ENCODE measurements at places on chromosomes 4 and X. TPM values are rescaled to one million over a fixed set of nuclear protein-coding genes. Genes with fewer than 3 reads are reported as not detected.
A peak's percentile ranks its signal among the peaks of the same experiment; 100 is the strongest.

- H3K27ac ChIP-seq = peak overlapping the region; percentile 17
- H3K4me3 ChIP-seq = no peak overlapping the region
- H3K4me1 ChIP-seq = peaks cover 14% of the 10 kb centered on the region
- H3K36me3 ChIP-seq = no peaks in the 10 kb centered on the region
- no peak for DNase-seq
These were observed 120.2 kb upstream of the PJA1 start for GRCh38 chrX:69285401-69285877.

GRCh38 chr4:108372681-108373080 lies 203.9 kb upstream of the LEF1 start:
- DNase-seq = no peak
- H3K4me1 ChIP-seq = no peaks in the 10 kb centered on the region
- H3K36me3 ChIP-seq = no peaks in the 10 kb centered on the region
- H3K27ac ChIP-seq = no peak overlapping the region
- no peaks in the 10 kb centered on the region for H3K27me3 ChIP-seq
- H3K4me3 ChIP-seq = no peak overlapping the region

Gene ZBTB49
- 21.7 TPM for total RNA-seq

Gene RIPPLY1
- not detected for total RNA-seq

Gene HSD17B13
- total RNA-seq = 1.7 TPM

Gene CT45A10
- not detected for total RNA-seq

DNA sequence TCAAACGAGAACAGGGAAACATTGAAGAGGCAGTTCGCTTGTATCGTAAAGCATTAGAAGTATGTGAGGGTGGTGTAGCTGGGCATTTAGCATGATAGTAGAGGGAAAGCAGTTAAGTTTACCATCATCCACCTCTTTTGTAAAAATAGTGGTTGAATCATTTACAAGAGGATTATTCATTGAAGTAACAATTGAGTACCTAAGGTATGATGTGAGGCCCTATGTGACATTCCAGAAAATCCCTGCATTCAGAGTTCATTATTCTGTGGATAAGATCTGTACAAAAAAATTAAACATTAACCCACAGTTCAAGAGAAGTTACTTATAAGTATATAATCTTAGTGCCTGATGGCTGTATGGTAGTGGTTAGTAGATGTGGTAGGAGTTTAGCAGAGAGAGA lies 22.2 kb upstream of the GCNA start:
- no peaks in the 10 kb centered on the region for H3K27me3 ChIP-seq
- no peaks in the 10 kb centered on the region for H3K4me1 ChIP-seq
- H3K36me3 ChIP-seq = peaks cover 38% of the 10 kb centered on the region
- H3K4me3 ChIP-seq = no peak overlapping the region
- H3K27ac ChIP-seq = no peak overlapping the region
- no peak for DNase-seq

DNA sequence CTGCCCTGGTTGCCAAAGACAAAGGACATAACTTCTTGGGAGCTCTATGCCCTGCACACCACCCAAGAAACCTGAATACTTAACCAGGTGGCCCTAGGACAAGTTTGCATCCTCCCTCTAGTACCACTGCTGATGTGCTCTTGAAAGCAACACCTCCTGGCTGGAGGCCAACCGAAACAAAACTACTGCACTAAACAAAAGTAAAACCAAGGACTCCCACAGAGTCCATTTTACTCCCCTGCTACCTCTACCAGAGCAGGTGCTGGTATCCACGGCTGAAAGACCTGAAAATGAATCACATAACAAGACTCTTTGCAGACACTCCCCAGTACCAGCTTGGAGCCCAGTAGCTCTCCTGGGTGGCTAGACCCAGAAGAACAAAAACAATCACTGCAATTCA lies 941.8 kb downstream of the RAPGEF2 start:
- H3K4me3 ChIP-seq = no peak overlapping the region
- no peak overlapping the region for H3K27ac ChIP-seq
- DNase-seq = no peak
- H3K27me3 ChIP-seq = no peaks in the 10 kb centered on the region
- no peaks in the 10 kb centered on the region for H3K36me3 ChIP-seq

DNA sequence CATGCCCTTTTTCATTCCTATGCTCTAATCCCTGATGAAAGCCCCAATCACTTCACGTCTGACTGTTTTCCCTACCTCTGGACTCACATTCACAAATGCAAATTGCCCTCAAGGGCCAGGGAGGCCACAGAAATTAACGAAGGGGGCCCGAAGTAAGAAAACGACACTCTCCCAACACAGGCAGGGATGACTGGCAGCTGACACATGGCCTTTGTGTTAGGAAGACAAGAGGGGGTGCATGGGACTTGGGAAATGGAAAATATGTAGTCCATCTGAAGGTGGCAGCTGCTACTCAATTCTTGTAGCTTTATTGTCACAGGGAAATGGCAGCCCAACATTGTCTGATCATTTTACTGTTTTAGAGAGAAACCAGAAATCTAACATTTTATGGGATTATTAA lies 12.3 kb upstream of the SPARCL1 start:
- no peak for DNase-seq
- H3K36me3 ChIP-seq = no peaks in the 10 kb centered on the region
- H3K4me1 ChIP-seq = no peaks in the 10 kb centered on the region
- H3K27ac ChIP-seq = peak overlapping the region; percentile 25
- H3K4me3 ChIP-seq = no peak overlapping the region
- no peaks in the 10 kb centered on the region for H3K27me3 ChIP-seq

- no peak for DNase-seq
- no peak overlapping the region for H3K4me3 ChIP-seq
- peaks cover 5% of the 10 kb centered on the region for H3K27me3 ChIP-seq
- H3K27ac ChIP-seq = no peak overlapping the region
These were observed 84.6 kb downstream of the FBXO8 start for GRCh38 chr4:174198828-174199227.

Gene TMEM31
- total RNA-seq = not detected

Gene MMRN1
- total RNA-seq = 111 TPM

Gene TMPRSS11A
- total RNA-seq = not detected

Data from thyroid gland (tissue), 4 donors.